ENCODE measurements at places on chromosomes 4 and X. TPM values are rescaled to one million over a fixed set of nuclear protein-coding genes. Genes with fewer than 3 reads are reported as not detected.

CRLF2 gene
- total RNA-seq: 6.8 TPM

CCNI gene
- 244 TPM for total RNA-seq

FAM47A gene
- not detected for total RNA-seq

MXD4 gene
- total RNA-seq: 29.6 TPM

CTBP1 gene
- total RNA-seq: 221 TPM

PROM1 gene
- total RNA-seq: not detected

FAM241A gene
- 1.4 TPM for total RNA-seq

CXCL5 gene
- total RNA-seq: not detected

DMRTC1 gene
- not detected for total RNA-seq

SNCA gene
- 11.6 TPM for total RNA-seq

CACNA1F gene
- 0.93 TPM for total RNA-seq

DMRTC1B gene
- total RNA-seq: not detected

SYTL5 gene
- total RNA-seq: not detected

CT47B1 gene
- not detected for total RNA-seq

ZDHHC9 gene
- total RNA-seq: 5.8 TPM
